ENCODE measurements at places on chromosomes 4 and X.

DNA sequence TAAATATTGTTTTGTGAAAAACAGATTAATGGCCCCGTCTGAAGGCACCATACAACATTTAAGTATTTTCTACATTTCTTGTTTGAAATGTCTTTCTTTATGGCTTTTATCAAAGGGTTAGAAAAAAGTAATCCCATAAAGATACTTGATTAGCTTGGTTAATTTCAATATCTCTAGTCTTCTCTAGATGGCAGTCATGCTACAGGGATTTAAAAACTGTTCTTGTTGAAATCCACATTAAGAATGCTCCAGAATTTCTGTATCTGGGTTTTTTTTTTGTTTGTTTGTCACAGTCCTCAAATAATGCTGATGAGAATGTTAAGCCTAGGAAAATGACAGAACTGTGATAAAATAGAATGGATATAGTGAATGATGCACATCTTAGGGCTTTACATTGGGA lies 109.0 kb upstream of the AADAT start:
- no peak for DNase-seq

- DNase-seq = no peak
Measured at GRCh38 chr4:6893449-6894085, 16.1 kb upstream of the TBC1D14 start.

- DNase-seq = no peak
Measured at GRCh38 chrX:13162772-13163410, 118.5 kb upstream of the FAM9C start.

DNA sequence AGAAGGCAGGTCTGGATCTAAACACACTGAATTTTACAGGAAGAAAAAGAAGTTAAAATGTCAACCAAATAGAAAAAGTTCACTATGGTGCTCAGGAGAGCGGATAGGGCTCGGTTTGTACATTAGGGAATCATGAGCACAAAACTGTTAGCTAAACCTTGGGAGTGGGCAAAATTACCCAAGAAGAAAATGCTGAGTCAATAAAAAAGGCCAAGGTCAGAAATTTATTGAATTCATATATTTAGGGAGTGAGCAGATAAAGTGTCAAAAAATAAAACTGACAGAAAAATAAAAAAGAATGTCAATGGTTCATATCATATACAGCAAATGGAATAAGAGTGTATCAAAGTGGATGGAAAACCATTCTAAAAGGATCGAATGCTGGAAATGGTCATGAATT lies 452.5 kb upstream of the SMIM31 start:
- DNase-seq = no peak

- no peak for DNase-seq
Measured at GRCh38 chr4:141109983-141110382, 23.3 kb downstream of the RNF150 start.

GRCh38 chr4:96025011-96025410 lies 185.1 kb downstream of the PDHA2 start:
- DNase-seq = no peak

DNA sequence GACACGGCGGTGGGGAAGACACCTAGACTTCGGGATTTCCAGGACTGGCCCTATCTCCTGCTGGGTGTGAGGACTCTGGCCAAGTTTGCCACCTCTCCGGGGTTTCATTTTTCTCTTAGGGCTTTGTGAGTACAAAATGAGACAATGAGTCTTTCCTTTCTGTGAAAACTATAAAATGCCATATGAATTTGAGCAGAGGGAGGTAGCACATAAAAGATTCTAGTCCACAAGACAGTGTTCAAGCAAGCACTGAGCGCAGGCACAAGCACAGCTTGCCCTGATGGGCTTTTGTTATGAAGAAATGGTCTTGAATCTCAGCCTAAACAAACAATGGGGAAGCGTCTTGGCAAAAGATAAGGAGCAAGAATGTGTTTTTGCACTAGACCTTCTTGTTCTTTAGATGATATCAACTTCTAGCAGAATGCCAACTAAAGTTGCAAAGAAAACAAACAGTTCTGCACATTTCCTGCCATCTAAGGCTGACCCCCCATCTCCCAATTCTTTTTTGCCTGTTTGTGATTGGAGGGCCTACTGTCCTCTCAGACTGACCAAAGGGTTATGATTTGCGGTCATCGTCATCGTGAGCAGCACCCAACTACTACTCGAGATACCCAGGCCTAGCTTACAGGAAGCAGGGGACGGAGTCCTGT lies 73.0 kb upstream of the ZNF518B start:
- no peak for DNase-seq

DNA sequence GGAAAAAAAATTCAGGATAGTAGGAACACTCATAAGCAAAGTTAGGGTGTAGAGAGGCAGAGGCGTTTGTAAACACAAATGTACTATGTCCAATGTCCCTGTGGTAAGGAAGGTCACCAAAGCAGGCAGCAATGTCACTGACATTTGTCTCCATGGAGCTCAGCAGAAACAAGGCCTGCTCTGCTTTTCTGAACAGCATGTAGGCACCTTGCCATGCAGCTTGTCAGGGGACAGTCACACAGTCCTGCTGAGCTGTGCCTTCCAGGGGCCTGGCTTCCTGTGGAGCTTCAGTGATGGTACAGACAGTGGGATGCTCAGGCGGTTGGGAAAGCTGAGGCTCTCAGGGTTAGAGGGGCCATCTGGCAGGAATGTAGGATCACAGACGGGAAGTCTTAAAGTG lies 74.5 kb upstream of the HS3ST1 start:
- DNase-seq = no peak

DNA sequence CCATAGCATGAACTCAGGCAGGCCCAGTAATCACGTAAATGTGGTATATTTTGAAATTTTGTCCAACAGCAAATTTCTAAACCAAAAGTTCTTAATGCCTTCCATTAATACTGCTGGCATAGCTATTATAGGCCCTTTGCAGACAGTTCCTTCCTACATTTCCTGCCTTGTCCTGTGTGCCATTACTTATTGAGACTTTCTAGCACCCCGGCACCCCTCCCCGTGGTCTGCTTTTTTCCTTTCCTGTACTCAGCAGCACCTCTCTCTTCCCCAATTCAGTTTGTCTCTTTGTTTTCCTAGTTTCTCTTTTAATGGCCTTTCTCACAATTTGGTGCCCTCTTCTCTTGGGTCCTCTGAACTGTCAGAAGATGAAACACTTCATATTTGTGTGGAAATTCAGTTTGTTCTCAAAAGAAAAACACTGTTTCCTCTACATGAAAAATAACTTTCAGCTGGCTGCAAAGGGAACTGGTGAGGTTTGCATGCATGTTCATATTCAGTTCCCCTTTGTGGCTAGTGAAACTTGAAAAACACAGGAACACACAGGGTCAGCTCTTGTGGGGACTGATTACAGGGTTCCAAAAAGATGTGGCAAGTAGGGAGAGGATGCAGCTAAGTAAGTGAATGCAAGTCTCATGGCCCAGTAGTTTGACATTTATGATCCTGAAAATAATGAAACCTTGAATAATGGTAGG lies 17.1 kb downstream of the GPR34 start:
- no peak for DNase-seq

- DNase-seq = no peak
Measured at GRCh38 chrX:118660085-118660484, 67.3 kb upstream of the IL13RA1 start.

DNA sequence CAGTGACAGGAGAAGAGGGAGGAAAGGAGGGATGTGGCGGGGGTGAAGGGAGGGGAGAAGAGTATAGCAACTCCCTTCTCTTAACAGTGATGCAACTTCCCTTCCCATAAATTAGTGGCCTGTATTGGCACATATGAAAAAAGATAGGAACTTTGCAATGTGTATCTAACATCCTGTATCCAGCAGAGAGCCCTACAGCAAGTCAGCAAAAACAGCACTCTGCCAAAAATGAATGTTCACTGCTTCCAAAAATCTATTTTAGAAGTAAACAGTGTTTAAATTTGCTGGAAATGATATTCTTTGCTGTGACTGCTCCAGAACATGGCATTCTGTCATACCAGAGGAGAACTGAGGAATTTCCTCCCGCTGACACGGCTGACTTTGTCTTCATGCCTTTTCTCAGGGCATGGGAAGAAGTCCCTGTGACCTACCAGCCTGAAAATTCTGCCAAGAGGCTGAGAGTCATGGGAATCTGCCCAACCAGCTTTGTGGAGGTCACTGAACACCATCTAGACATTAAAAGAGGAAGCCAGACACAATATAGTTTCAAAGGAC lies 343.4 kb upstream of the RASGEF1B start:
- no peak for DNase-seq

All from naive thymus-derived CD8-positive, alpha-beta T cell (primary cell).